ENCODE measurements at places on chromosomes 11 and 22. TPM values are rescaled to one million over a fixed set of nuclear protein-coding genes. Genes with fewer than 3 reads are reported as not detected.

Gene IGLL5
- not detected for total RNA-seq

Gene CCDC73
- total RNA-seq, result under 0.01 TPM

Gene ST14
- total RNA-seq, result 189 TPM

Gene SCGB1D2
- not detected for total RNA-seq

Gene GGT1
- total RNA-seq, result 7.3 TPM

Gene ANKRD13D
- 57.0 TPM for total RNA-seq

Gene CCDC15
- 3.1 TPM for total RNA-seq

Gene MUC2
- total RNA-seq, result under 0.01 TPM

Gene DDIAS
- total RNA-seq, result 0.57 TPM

Gene KCNC1
- not detected for total RNA-seq

Gene NLRP6
- not detected for total RNA-seq

All from nasal cavity respiratory epithelium epithelial cell of viscerocranial mucosa (primary cell).